Germinal center (tissue), 1 donor: ENCODE measurements at places on chromosomes 13 and 19.

- no peak for DNase-seq
Measured at GRCh38 chr13:112807653-112808376, 118.0 kb downstream of the ATP11A start.

DNA sequence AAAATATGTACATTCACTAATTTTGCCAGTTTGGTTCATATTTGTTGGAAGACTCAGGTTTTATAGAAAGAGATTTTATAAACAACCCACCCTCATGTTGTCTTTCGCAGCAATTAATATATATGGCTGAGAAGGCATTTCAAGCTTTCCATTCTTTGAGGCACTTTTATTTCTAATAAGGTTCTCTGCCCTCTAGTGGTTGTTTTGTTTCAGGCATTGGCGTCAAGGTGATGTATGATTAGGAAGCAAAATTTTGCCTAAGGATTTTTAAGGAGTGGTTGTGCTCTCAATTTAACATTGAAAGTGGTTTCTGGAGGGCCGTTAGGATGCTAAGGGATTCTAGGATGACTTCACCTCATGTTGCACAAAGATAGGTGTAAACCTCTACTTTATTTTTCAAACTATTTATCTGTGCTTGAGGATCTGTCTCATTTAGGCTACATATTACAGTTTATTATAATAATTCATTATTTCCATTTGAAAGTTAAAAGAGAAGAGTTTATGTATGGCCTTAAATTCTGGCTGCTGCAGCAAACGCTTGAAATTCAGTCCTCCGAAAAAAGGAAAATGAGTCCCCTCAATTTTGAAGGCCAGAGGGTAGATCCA, 35.9 kb downstream of the OXGR1 start:
- DNase-seq, result peak; percentile 2

DNA sequence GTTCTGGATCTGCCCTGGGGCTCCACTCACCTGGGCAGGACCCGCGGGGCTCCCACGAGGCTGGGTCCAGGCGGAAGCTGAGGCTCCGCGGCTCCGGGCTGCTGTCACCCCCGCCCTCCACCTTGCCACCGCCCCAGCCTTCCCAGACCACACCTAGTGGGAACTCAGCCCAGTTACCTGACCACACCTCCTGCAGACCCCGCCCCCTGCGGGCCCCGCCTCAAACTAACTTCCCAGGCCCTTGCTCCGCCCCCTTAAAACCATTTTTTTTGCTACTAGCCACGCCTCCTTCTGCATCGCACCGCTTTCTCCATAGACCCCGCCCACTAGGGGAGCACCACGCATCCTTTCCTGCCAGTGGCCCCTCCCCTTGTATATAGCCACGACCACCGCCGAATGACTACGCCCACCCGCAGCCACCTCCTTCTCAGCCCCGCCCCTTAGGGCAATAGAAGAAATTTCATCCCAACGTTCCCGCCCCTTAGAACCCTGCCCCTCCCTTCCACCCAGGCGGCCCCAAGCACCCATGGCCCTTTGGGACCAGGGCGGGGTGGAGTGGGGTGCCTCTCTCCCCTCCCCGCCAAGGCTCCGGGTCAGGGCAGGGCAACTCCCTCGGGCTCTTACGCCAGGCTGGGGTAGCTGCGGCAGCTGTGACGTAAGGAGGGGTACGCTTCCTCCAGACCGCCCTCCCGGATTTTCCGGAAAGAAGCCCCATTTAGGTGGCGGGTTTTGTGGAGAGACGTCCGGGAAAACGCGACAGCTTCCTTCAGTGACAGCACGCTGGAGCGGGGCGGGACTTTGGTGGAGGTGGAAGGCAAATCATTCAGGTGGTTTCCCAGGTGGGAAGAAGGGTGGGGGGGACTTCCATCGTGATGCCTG, at the start of gene SH2D3A:
Gene SH2D3A, minus strand, starts transcription at position 79 of the 879 bp plus-strand sequence. CDS start 3,687 bp downstream, outside the sequence.
- DNase-seq, result peak; percentile 93

DNA sequence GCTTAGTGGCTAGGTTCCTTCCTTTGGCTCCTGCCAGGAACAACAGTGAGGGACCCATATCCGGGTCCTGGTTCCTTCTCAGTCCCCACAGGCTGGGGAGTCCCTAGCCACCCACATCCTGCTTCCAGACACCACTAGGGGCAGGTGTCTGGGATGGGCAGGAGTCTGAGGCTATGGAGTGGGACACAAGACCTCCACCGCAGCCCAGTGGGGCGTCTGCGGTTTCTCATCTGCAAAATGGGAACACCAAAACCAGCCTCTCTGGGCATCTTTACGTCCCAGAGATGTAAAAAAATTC, 879 bp upstream of the FCGBP start:
- no peak for DNase-seq

DNA sequence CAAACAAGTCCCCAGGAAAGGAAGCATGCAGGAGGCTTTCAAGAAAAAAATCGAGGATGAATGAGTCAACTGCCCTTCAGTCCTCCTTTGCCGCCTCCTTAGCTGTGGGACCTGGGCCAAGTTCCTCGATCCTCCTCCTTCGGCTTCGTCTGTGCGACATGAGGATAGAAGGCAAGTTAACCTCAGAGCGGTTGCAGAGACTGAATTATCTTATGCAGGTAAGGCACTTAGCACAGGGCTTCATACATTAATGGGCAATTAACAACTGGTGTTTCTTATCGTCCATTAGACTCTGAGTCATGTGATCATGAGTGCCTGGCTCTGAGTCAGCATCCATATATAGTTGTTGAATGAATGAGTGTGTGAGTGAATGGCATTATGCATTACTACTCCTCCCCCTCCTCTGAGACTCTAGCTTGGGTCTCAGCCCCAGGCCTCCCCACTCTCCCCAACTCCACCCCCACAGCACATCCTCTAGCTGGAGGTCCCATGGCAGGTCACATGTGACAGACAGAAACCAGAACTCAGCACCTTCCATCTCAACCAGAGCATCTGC, 1.6 kb upstream of the TTC9B start:
- no peak for DNase-seq

GRCh38 chr13:96771486-96772367, 222.5 kb downstream of the OXGR1 start:
- no peak for DNase-seq

DNA sequence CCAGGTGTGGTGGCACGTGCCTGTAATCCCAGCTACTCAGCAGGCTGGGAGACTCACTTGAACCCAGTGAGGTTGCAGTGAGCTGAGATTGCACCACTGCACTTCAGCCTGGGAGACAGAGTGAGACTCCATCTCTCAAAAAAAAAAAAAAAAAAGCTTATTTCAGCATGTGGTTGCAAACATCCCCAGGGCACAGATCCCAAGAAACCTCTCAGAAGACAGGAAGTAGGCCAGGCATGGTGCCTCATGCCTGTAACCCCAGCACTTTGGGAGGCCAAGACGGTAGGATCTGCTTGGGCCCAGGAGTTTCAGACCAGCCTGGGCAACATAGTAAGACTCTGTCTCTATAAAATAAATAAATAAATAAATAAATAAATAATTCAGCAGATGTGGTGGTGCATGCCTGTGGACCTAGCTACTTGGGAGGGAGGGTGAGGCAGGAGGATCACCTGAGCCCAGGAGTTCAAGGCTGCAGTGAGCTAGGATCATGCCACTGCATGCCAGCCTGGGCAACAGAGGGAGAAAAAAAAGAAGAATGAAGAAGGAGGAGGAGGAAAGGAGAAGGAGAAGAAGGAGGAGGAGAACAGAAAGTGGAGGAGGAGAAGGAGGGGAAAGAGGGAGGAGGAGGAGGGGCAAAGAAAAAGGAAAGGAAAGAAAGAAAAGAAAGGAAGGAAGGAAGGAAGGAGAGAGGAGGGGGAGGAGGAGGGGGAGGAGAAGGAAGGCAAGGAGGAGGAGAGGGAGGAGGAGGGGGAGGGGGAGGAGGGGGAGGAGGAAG, 4.3 kb upstream of the LRRC8E start:
- no peak for DNase-seq

GRCh38 chr19:43471091-43471490, 5.7 kb upstream of the LYPD3 start:
- DNase-seq, result no peak

DNA sequence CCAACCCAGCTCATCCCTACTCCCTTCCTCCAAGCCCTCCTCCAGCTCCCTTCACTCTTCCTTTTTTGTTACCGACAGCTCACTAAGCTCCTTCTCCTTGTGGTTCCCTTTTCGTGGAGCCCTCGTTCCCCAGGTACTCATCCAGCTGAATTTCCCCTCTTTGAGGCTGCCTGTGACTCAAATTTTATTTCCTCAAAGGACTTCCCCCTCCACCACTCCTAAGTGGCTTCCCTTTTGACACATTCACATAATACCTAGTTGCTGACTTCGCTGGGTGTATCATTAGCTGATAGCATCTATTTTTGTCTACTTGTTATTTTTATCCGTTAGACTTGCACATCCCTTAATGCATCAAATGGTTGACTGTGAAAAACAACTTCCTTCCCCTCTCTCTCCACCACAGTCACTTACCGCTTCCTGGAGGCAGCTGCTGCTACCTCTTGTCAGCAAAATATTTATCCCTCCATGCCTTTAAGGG, 14.5 kb downstream of the FFAR2 start:
- DNase-seq, result peak; percentile 77

- no peak for DNase-seq
Measured at GRCh38 chr19:46022431-46023310, at the start of gene PGLYRP1. TSS of gene PGLYRP1 (minus strand) at chr19:46023053. CDS start at chr19:46023021, 32 bp downstream.

GRCh38 chr19:14015524-14016035, 9.5 kb upstream of the RFX1 start:
- no peak for DNase-seq

- DNase-seq, result no peak
Measured at GRCh38 chr13:78630511-78630910, 27.2 kb upstream of the POU4F1 start.

DNA sequence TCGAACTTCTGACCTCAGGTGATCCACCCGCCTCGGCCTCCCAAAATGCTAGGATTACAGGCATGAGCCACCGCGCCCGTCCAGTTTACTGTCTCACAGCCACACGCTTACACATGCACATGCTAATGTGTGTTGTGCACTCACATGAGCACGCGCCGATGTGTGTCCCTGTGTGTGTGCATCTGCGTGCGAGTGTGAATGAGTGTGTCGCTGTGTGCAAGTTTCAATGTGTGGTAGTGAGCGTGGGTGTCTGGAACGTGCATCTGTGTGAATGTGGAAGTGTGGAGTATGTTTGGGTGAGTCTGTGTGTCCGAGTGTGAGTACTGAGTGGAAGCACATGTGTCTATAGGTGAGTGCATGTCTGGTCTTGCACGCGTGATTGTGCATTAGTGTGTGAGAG, 4.2 kb downstream of the MAST1 start:
- DNase-seq, result no peak

DNA sequence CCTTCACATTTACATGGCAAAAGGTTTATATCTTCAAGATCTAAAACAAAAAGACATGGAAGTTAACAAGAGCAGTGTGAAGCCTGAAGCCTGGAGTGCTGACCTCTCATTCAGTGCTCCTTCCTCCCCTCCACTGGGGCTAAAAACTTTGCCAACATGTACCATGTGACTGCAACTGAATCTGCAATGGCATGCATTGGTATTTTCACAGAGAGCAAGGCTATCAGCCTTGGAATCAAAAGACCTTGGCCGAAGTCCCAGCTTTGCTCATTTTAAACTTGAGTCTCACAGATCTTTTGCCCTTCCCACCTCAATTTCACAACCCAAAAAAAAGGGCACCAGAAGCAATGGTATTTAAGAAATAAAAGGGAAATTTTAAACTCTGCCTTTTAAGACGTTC, 325.1 kb downstream of the DCT start:
- DNase-seq, result no peak

DNA sequence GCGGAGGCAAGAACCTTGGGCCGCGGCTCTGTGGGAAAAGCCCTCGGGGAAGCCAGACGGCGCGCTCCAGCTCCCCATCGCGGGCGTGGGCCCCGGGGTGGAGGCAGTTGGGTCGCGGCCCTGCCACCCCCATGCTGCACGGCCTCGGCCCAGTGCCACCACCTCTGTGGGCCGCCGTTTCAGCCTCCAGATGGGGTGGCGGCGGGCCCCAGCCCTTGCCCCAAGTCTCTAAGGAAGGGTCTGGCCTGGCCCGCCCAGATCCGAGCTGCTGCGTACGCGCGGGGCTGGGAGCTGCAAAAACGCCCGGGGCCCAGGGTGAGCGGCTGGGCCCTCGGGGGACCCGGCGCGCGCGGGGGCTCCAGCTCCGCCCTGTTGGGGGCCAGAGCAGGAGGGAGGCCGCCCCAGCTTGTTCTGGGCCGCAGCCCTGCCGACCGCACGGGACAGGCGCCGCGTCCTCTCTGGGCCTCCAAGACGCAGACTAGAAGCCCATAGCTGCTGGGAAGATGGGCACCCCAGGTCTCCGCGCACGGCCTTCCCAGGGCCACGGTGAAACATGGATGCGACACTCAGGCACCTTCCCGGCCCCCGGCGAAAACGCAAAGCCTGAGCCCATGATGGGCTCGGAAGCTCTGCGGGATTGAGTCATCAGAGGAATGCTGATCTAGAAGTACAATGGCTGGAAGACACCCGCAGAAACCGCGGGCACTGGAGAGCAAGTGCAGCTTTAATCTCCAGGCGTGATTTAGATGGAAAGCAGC, 110.1 kb downstream of the KCTD15 start:
- DNase-seq, result no peak

GRCh38 chr13:95391785-95392184, 90.5 kb upstream of the ABCC4 start:
- no peak for DNase-seq

DNA sequence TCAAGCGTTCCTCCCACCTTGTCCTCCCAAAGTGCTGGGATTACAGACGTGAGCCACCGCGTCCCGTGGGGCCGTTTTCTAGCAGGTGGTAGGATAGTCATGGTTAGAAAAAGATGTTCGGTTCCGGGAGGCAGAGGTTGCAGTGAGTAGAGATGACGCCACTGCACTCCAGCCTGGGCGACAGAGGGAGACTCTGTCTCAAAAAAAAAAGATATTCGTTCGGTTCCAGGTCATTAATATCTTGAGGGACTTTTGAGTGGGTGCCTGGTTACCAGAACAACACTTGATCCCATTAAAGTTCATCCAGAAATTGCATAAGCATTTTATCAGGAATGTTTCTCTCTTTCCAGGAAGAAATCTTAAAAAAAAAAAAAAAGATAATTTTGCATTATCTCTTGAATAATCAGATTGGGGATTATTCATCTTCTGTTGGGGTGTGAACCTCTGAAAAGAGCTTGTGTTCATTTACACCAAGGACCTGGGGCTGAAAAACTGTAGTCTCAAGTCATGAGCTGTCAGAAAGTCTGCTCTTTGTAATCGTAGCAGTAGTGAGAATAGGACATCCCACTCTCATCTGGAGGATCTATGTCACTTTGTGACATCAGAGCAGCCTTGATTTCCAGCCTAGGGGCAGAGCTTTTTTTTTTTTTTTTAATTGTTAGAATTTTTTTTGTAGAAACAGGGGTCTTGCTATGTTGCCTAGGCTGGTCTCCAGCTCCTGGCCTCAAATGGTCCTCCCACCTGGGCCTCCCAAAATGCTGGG, 1.0 kb upstream of the ETHE1 start:
- DNase-seq, result no peak

- no peak for DNase-seq
Measured at GRCh38 chr13:43306372-43306771, 283.0 kb downstream of the DNAJC15 start.

- no peak for DNase-seq
Measured at GRCh38 chr19:58007285-58007684, 4.7 kb upstream of the ZNF606 start.

DNA sequence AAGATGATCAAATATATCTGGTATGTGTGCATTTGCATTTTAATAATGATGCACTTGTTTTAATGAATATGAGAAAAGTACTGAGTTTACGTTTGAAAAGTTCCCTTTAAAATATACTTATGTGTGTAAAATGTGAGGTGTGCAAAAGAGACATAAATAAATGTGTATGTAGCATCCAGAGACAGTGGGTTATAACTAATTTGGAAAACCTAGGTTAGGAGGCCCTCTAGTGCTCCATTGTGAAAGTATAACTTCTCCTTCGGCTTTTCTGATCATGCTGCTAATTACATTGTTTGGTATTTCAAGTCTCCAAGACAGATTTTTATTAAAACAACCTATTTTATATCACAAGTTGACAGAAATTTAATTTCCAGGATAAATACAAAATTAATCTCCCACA, 30.1 kb downstream of the SCEL start:
- peak; percentile 8 for DNase-seq
